Anterior cingulate cortex (tissue), 58 donors: ENCODE measurements at places on chromosomes 7 and 10.
A peak's percentile ranks its signal among the peaks of the same experiment; 100 is the strongest.

DNA sequence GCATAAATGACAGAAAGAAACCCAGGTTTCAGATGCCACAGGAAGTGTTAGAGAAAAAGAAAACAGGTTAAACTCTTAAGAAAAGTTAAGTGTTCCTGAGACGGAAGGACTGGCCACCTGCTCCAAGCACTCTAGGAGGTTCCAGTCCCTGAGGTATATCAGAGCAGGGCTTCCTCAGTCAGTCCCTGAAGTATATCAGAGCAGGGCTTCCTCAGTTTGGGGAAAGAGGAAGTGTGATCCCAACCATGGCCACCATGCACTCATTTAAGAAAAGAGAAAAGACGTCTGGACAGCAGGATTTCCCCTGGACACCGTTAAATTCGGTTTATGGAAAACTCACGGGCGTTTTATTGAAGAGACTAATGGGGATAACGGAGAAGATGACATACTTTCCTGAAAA, 133.4 kb upstream of the PFKP start:
- DNase-seq = no peak

GRCh38 chr7:36943591-36944435, 219.5 kb upstream of the AOAH start:
- no peak for DNase-seq

DNA sequence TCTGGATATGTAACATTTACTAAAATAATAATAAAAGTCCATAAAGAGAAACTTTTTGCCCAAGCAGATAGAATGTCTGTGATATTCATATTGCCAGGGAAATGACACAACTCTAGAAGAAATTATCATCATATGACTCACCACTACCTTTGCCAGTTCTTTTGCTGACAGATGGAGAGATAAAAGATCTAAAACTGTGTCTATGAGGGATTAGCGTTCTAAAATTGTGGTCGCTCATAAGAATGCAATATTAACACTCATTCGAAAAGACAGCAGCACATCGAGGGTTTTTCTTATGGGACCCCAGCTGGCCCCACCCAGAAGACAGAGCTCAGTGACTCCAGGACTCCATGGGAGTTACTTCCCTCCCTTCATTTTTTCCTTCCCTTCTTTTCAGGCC, 16.6 kb upstream of the LANCL2 start:
- DNase-seq = no peak

GRCh38 chr10:89861584-89862301, 160.4 kb downstream of the KIF20B start:
- DNase-seq = no peak

DNA sequence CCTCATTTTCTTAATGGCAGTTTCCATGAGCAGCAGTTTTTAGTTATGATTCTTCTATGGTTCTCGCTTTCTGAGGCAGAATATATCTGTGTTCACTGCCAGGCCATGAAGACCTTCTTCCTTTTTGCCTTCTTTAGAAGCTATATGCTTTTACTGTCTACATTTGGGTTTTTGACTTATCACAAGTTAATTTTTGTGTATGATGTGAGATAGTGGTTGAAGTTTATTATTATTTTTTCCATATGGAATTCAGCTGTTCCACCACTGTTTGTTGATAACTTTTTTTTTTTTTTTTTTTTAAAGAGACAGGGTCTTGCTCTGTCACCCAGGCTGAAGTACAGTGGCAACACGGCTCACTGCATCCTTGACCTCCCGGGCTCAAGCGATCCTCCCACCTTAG, 44.5 kb downstream of the INPP5A start:
- no peak for DNase-seq

DNA sequence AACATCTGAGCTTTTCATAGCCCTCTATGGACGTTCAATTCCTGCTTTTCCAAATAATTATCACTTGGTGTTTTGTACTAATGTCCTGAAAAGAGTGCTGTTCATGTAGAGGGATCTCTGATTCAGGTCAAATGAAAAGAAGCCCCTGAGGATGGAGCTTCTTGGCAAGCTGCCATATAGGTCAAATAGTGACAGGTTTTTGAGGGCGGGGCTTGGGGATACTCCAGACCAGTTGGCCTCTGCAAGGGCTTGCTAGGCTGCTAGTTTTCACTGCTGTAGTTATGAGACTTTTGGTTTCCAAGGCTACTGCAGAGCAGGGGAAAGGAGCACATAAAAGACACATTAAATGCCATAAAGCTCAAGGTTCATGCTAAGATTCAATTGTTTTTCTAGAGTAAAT, 257.2 kb upstream of the CACNA2D1 start:
- DNase-seq = no peak

DNA sequence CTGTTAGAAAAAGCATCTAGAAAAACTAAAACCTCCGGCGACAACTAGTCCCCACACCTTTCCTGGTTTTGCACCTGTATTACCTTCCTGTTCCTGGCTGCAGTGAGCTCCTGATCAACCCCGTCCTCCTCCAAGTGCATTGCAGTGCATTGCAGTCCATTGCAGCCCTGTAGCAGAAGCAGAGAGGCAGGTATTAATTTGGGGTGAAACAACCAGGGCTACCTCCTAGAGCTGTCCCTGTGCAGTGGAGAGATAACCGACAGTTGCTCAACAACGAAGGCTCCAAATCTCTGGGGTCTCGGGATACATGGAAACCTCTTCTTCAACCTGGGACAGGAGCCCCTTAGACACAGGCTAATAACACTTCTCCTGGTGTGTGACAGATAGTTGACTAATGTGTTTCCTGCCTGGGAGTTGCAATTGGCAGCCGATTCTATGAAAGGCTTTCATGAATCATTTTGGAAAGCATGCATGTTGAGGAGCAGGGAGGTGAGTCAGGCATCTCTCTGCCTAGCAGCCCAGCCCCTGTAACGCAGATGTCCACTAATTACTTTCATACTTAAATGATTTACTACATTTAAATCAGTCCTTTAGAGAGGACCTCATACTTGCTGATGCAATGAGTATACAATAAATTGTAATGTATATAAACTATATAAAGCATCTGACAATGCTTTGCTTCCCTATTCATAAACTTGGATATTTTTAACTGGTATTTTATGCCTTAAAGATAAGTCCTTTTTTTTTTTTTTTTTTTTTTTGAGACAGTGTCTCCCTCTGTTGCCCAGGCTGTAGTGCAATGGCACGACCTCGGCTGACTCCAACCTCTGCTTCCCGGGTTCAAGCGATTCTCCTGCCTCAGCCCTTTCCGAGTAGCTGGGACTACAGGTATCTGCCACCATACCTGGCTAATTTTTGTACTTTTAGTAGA, 59.0 kb downstream of the PRR15 start:
- DNase-seq = no peak

DNA sequence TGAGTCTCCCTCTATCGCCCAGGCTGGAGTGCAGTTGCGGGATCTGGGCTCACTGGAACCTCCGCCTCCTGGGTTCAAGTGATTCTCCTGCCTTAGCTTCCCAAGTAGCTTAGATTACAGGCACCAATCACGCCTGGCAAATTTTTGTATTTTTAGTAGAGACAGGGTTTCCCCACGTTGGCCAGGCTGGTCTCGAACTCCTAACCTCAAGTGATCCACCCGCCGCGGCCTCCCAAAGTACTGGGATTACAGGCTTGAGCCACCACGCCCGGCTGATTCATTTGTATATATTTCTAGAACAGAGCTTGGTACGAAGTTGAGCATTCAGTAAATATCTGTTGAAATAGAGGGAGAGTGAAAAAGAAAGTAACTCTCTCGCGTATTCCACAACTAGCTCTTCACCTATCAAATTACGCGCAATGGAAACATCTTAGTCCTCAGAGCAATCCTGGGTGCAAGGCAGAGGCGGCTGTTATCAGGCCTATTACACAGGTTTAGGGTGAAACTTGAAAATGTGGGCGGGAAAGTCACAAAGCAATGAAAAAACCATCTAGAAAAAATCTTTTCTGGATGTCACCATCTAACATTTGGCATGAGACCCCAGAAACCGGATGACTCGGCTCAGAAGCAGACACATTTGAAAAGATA, 707 bp upstream of the GHITM start:
- DNase-seq = no peak

DNA sequence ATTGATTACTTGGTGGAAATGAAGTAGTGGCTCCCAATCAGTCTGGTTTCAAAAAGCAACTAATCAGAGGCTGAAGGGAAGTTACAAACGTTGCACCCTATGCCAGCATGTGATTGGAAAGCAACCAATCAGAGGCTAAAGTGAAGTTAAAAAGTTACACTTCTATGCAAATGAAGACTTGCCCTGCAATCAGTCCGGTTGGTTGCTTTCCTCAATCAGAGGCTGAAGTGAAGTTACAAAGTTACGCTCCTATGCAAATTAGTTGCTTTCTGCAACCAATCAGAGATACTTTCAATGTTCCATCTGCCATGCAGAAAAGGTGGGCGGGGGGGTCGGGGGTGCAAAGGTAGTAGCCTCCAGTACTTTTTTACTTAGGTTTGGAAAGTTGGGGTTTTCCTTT, 1077.1 kb downstream of the TYW1 start:
- DNase-seq = no peak

GRCh38 chr7:31734456-31734855, 47.4 kb downstream of the PPP1R17 start:
- no peak for DNase-seq

- no peak for DNase-seq
Observed at GRCh38 chr10:67005981-67006380, 80.1 kb downstream of the LRRTM3 start.

- DNase-seq = no peak
Observed at GRCh38 chr7:139094030-139094429, 15.5 kb downstream of the ZC3HAV1 start.

- no peak for DNase-seq
Observed at GRCh38 chr10:29026065-29026797, 262.6 kb upstream of the LYZL1 start.

DNA sequence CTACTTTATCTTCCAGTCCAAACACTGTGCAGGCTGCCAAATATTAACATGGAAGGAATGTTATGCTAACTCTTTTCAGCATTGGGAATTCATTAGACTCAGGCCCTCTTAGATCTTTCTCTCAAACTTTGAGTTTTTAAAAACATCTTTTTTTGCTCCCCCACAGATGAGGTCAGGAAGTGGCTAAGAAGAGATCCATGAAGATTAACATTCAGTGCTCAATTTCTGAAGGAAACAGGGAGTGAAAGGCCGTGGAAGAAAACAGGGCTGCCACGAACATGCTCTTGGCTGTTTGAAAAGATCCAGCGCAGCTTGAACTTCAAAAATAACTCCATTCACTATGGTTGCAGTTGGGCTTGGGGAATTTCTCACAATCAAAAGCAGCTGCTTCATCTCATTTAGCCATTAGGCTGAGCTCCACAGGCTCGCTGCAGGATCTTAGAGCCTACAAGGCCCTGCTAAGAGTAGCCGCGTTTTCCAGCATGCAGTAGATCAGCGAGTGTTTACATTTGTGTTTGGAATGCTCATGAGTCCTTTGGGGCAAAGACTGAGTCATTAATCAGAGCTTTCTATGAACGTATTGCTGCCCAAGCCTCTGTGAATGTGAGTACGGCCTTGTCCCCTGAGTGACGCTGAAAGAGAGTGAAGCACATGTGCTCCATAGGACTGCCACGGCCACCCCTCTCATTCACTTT, 41.2 kb upstream of the TNS3 start:
- DNase-seq = no peak

DNA sequence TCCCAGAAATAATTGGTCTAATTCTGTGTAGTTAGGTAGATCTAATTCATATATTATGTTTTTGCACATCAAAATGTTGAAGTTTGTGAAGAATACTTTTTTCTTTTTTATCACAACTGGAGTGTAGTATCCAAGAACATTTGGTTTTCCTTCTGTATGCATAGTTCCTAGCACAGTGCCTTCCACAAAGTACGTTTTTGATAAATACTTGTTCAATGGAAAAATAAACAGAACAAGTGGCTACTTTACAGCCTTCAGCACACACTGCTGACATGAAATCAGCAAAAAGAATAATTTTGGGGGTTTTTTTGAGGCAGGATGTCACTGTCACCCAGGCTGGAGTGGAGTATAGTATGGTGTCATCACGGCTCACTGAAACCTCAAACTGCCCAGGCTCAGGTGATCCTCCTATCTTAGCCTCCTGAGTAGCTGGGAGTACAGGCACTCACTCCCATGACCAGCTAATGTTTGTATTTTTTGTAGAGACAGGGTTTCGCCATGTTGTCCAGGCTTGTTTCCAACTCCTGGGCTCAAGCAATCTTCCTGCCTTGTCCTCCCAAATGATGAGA, 27.9 kb downstream of the TARP start:
- DNase-seq = no peak

DNA sequence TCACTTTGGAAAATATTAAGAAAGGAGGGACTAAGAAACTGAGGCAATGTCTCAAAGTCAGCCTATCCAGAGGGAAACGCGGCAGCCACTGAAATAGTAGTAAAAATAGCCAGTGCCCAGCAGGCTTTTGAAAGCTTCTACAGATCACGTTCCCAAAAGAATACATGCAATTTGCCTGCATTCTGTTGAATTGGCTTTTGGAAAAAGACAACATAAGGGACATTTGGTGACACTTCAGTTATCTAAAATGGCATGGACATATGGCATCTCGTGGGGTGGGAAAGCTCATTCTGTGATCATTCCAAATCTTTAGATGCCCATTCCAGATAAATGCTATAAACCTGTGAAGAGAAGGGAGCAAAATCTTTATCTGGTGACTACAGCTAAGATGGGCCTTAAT, 82.8 kb upstream of the PDE1C start:
- no peak for DNase-seq

GRCh38 chr7:40885503-40885902, 750.7 kb downstream of the SUGCT start:
- DNase-seq = no peak

- DNase-seq = no peak
Observed at GRCh38 chr7:152520861-152521302, 85.1 kb upstream of the KMT2C start.

DNA sequence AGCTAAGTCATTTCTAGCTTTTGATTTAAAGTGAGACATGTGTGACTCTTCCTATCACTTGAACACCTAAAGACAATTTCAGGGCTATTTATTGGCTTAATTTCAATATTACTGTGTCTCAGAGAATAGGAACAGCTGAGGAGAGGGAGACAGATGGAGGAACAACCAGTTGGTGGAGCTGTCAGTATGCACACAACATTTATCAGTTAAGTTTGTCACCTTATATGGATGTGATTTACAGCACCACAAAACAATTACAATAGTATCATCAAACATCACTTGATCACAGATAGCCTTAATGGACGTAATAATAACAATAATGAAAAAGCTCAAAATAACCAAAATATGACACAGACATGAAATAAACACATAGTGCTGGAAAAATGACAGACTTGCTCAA, 129.6 kb downstream of the NPSR1 start:
- no peak for DNase-seq

GRCh38 chr10:88843171-88843570, 8.5 kb downstream of the ANKRD22 start:
- no peak for DNase-seq

GRCh38 chr7:74023786-74024185, 4.2 kb upstream of the ELN start:
- no peak for DNase-seq

- DNase-seq = no peak
Observed at GRCh38 chr7:15461576-15461975, 100.2 kb downstream of the AGMO start.

GRCh38 chr7:88105231-88105630, 114.6 kb downstream of the SRI start:
- no peak for DNase-seq

GRCh38 chr7:25187932-25188331, 40.4 kb downstream of the NPVF start:
- DNase-seq = no peak

- peak; percentile 31 for DNase-seq
Observed at GRCh38 chr7:74032191-74032490, 4.2 kb downstream of the ELN start.
